HepG2 (cell line): ENCODE measurements at places on chromosomes 11 and 22. TPM values are rescaled to one million over a fixed set of nuclear protein-coding genes. Genes with fewer than 3 reads are reported as not detected.

- peak within 1 kb of the TSS; percentile 86 for H3K4me3 ChIP-seq
- H3K4me1 ChIP-seq, result peaks cover 43% of the 10 kb centered on the region
- peak within 1 kb of the TSS; percentile 77 for H3K27ac ChIP-seq
- DNase-seq, result peak; percentile 68
- H3K36me3 ChIP-seq, result no peaks in the 10 kb centered on the region
- H3K27me3 ChIP-seq, result no peaks in the 10 kb centered on the region
These were observed at the start of gene ST3GAL4 for GRCh38 chr11:126355324-126355925. Gene ST3GAL4 (plus strand): TSS chr11:126355686. CDS start chr11:126406156, 50,470 bp downstream.

The MIOX gene
- total RNA-seq, result 1.2 and 1.5 TPM in 2 replicates

The TMEM132A gene
- 8.4 and 32.9 TPM in 2 replicates for total RNA-seq

DNA sequence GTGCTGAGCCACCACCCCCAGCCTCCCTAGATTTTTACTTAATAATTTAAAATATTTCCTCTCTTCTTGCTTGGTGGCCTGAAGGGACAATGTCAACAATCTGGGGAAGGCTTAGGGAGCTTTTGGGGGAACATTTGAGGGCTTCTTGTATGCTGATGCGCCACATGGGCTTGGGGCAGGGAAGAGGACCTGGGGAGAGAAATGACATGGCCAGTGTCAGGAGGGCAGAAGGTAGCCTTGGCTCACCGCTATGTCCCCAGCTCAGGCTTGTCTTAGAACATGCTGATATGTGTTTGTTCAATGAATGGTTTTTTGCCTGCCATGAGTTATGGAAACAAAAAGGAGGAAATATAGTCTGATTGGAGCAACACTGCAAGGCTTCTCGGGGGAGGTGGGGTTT, 51.6 kb downstream of the ST14 start:
- H3K4me3 ChIP-seq, result no peak overlapping the region
- no peak for DNase-seq
- H3K27ac ChIP-seq, result no peak overlapping the region
- no peaks in the 10 kb centered on the region for H3K36me3 ChIP-seq
